ENCODE measurements at places on chromosomes 13 and 19.

GRCh38 chr19:32397671-32398101, 7.9 kb upstream of the DPY19L3 start:
- DNase-seq = no peak

GRCh38 chr13:24648983-24649687, 31.1 kb upstream of the ATP12A start:
- DNase-seq = no peak

- no peak for DNase-seq
Measured at GRCh38 chr13:78909276-78909675, 250.3 kb upstream of the OBI1 start.

- DNase-seq = no peak
Measured at GRCh38 chr13:79171141-79172061, 234.7 kb downstream of the RBM26 start.

DNA sequence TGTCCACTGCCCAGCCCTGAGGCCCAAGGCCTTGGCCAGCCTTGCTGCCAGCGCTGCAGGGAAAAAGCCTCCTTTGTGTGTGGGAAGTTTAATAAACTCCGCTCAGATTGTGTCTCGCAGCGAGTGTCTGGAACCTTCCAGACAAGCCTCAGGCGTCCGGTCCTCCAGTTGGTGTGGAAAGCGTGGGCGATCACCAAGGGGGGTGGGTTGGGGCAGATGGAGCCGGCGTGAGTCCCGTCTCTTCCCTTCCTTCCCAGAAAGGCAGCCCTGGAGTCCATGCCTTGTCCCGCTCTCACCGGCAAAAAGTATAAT, 4.6 kb downstream of the STK11 start:
- no peak for DNase-seq

DNA sequence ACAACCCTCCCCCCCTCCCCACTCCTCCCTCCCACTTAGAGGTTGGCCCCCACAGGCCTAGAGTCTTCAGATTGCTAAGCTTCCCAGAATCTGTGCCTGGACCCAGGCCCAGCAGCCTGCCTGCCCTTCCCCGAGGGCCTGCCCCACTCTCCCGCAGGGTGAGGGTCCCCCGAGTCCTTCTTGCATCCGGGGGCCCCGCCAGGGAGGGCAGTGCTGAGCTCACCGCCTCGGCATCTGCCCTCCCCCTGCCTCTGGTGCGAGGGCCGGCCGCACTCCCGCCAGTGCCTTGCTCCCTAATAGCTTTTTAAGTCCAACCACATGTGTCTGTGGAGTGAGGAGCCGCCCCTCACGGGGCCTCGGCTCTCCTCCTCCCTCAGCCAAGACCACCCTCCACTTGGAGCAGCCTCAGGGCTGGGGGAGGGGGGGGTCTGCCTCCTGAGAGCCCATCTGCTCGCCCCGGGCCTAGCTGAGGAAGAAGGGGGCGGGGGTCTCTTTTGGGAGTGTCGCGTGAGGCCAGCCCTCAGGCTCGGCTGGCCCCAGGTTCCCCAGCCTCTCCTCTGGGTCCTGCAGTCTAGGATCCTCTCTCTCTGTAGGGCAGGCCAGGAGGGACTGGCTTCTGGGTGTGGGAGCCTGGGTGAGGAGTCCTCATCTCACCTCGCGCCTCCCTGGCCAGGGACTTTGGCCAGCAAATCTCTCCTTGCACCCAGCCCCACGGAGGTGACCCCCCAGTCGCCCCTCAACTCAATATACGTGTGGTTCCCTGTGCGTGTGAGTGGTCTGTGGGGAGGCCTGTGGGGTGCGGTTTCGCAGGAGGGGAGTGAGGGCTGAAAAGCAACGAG, 47.2 kb downstream of the LYL1 start:
- DNase-seq = no peak

GRCh38 chr19:39502640-39503417, 4.1 kb downstream of the DLL3 start:
- peak; percentile 82 for DNase-seq

DNA sequence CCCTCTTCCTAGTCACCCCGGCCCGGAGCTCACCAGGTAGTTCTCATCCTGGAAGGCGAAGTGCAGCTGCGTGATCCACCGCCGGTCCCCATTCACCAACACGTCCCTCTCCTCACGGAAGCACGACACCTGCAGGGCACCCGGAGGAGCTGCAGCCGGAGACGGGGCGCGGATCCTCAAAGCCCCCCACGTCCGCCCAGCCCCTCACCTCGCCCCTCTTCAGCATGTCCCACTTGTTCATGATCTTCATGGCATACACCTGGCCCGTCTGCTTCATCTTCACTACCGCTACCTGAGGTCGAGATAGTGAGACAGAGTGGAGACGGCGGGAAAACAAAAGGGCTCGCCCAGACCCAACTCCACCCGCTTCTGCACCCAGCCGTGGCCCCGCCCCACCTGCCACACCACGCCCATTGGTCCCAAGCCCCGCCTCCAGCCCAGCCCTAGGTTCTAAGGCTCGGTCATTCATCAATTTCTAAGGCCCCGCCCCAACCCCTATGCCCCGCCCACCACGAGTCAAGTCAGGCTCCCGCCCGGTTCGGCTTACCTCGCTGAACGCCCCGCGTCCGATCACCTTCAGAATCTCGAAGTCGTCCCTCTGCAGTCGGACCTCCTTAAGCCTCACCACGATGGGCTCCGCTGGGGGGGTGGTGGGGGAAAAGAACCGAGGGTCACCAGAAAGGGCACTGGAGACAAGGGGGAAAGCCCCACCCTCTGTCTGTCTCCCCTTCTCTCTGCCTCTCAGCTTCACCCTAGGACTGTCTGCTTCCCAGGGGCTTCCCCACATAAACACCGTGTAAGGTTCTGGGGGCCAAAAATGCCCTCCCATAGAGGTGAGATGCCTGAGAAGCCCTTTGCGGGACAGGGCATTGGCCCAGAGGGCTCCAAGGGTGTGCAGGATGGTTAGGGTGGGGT, 2.8 kb downstream of the DMPK start:
- DNase-seq = peak; percentile 88

DNA sequence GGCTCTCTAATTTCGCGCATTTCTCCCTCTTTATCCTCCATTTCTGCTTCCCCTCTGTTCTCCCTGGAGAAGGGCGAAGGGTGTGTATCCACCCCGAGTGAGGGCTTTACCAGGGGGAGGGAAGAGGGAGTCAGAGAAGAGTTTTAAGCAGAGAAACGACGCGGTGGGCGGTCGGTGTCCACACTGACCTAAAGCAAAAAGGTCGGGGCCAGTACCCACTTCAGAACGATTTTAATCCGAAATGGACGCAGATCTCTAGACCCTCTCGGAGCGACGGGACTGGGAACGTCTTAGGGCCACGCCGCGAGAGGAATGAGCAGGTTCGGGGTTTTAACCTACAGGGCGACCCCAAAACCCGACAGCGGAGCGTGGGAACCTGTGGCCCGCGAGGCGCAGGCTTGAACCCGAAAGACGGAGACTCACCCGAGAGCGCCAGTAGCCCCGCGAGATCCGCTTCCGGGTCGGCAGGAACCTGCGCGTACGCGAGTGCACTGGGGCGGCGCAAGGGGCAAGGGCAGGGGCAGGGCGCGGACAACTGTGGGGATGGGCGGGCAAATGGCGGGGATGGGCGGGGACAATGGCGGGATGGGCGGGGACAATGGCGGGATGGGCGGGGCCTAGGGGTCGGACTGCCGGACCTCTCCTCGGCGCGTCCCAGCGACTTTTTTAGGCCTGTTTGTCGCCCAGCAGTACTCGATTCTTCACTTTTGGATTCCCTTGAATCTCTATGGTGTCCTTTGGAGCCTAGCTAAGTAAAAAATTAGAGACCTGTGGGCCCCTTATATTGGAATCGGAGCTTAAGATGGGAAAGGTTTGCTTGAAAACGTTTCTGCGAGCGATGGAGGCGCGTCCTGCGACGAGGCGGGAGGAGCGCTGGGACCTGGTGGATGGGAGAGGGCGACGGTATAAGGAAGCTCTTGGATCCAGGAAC, at the start of gene ZNF677:
ZNF677 (minus strand) TSS at position 463 of the 931 bp plus-strand sequence. CDS start 3,323 bp downstream, outside the sequence.
- peak; percentile 84 for DNase-seq

- DNase-seq = no peak
Measured at GRCh38 chr13:105083992-105084391, 1451.5 kb downstream of the EFNB2 start.

- DNase-seq = no peak
Measured at GRCh38 chr13:27631156-27631555, 9.5 kb downstream of the POLR1D start.

DNA sequence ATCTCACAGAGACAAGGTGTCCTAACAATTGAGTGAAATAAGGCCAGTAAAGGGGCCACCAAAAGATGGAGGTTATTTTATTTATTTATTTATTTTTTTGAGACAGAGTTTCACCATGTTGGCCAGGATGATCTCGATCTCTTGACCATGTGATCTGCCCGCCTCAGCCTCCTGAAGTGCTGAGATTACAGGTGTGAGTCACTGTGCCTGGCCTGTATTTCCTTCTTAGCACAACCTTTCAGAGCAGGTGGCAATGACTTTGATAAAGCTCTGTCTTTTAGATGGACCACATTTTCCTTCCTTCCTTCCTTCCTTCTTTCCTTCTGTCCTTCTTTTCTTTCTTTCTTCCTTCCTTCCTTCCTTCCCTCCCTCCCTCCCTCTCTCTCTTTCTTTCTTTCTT, 11.0 kb upstream of the DOCK6 start:
- DNase-seq = no peak

GRCh38 chr19:30423481-30423880, 51.3 kb downstream of the ZNF536 start:
- DNase-seq = no peak

- DNase-seq = no peak
Measured at GRCh38 chr13:101291646-101292515, 124.4 kb downstream of the NALCN start.

DNA sequence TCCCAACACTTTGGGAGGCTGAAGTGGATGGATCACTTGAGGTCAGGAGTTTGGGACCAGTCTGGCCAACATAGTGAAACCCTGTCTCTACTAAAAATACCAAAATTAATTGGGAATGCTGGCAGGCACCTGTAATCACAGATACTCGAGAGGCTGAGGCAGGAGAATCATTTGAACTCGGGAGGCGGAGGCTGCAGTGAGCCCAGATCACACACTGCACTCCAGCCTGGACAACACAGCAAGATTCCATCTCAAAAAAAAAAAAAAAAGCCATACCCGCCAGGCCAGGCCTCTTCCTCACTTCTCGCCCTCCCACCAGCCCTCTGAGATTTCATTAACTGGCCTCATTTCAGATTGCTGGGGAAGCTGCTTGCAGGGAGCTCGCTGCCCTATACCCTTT, 7.7 kb upstream of the RELB start:
- no peak for DNase-seq

GRCh38 chr13:91168386-91168711, 179.1 kb upstream of the MIR17HG start:
- no peak for DNase-seq

GRCh38 chr19:1618157-1619093, 13.2 kb upstream of the UQCR11 start:
- DNase-seq = peak; percentile 31

Data from CD4-positive, alpha-beta T cell treated with Interleukin-12 subunit alpha and Interleukin-12 subunit beta, for 1 hour (primary cell).